ENCODE measurements at places on chromosomes 12 and 14.

GRCh38 chr14:45249856-45250575, 3.0 kb downstream of the MIS18BP1 start:
- no peak for DNase-seq

DNA sequence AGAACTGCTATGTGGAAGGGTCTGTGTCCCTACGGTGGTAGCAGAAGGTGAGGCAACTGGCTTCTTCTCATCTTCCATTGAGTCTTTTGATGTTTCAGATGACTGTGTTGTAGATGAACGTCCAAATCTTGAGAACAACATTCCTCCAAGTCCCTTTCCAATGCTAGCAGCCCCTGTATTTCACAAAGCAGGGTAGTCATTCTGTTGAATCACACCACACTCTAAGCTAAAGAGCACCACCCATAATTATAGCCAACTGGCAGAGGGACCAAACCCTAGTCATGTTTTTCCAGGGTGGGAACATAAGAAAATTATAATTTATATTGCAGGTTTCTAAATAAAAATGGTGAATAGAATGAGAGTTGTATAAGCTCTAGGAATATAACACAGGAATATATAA, 98.7 kb downstream of the DDHD1 start:
- peak; percentile 40 for DNase-seq

DNA sequence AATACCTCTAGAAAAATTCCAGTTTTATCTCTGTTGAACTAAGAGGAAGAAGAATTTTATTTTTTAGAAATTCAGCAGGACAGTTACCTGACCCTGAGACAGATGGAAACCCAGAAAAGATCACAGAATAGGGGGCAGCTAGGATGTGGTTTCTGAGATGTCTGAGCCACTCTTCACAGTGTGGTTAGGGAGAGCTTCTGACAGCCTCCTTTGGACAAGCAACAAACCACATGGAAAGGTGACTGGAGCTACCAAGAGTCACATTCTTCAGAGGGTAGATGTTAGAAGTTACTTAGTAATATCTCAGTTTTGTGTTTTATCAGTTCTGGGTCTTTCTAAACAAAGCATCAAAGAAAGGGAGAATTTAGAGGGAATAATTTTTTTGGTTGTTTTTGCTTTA, 117.3 kb upstream of the NAP1L1 start:
- no peak for DNase-seq

DNA sequence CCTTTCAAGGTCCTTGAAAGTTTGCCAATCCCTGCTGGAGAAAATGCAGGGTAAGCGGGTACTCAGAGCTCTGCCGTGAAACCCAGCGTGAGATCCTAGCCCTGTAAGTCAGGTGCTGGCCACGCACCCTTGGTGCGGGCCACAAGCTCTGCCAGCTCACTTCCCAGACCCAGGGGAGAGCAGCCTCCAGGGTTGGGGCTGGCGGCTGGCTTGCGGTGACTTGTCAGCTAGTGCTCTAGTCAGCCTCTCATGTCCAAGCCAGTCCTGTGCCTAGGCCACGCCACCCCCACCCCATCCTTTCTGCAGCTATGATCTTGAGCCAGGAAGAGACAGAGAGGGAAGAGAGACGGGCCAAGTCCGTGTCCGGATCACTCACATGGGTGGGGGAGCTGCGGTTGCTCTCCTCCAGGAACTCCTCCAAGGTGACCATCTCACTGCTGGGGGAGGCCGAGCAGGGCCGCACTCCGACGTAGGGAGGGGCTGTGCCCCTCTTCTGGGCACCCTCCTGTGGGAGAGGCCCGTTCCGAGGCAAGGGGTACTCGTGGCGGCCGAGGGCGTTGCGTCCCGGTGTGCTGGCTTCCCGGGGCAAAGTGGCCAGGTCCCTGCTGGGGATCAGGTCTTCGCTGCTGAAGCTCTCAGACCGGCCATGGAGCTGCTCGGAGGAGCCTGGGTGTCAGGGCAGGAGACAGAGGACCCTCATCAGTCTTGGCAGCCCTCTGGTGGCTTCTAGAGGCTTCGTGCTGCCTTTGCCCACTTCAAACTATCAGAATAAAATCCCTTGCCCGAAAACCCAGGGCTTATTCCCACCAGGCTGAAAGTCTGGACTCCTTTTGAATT, 33.3 kb upstream of the GPR68 start:
- no peak for DNase-seq

- no peak for DNase-seq
Observed at GRCh38 chr12:88925454-88925853, 345.2 kb upstream of the KITLG start.

GRCh38 chr12:12265571-12266388, 1.1 kb downstream of the LRP6 start:
- no peak for DNase-seq

- DNase-seq: no peak
Observed at GRCh38 chr12:101015044-101015443, 195.0 kb downstream of the SLC5A8 start.

- no peak for DNase-seq
Observed at GRCh38 chr14:54785778-54786770, 116.6 kb downstream of the GCH1 start.

DNA sequence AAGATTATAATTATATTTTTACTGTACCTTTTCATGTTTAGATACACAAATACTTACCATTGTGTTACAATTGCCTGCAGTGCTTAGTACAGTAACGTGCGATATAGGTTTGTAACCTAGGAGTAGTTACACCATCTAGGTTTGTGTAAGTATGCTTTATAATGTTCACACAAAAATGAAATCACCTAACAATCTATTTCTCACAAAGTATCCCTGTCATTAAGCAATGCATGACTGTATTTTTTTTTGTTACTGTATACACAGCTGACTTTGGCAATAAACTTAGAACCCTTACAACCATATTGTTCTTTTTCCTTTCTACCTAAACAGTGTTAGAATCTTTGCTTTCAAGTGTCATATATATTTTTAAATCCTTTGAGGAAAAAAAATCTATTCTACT, 303.0 kb upstream of the E2F7 start:
- no peak for DNase-seq

DNA sequence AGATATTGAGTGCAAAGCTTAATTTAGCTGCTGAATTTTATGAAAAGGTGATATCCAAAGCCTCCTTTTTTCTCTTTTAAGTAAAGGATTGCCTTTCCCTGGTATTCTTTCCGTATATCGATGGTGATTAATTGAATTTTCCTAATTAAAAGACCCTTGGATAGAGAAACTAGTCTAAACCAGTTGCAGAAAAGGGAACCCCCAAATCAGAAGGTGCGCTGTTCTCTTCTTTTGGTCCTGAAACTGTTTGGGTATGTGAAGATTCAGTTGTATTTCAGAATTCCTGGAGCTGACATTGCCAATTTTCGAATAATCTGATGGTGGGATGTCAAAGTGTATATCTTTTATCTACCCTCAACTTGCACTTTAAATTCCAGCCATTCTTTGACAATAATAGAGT, 1.9 kb downstream of the GPHN start:
- no peak for DNase-seq

GRCh38 chr14:93096691-93097322, 18.9 kb downstream of the ITPK1 start:
- no peak for DNase-seq

DNA sequence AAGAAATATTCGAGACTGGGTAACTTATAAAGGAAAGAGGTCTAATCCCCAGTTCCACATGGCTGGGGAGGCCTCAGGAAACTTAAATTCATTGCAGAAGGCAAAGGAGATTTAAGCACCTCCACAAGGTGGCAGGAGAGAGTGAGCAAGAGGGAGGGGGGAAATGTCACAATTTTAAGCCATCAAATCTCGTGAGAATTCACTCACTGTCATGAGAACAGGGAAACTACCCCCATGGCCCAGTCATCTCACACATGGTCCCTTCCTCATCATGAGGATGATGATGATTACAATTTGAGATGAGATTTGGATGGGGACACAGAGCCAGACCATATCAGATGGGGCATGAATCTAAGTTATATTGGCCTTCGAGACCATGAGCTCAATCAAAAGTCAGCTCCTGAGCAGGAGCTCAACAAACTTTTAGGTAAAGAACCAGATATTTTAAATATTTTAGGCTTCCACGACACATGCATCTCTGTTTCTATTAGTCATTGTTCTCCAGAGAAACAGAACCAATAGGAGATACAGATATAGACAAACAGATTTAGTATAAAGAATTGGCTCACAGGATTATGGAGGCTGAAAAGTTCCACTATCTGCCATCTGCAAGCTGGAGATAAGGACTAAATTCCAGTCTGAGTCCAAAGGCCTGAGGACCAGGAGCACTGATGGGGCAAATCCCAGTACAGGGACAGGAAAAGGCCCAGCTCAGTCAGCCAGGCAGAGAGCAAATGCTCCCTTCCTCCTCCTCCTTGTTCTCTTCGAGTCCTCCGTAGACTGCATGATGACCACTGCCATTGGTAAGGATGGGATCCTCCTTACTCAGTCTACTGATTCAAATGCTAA, 24.9 kb downstream of the DGLUCY start:
- no peak for DNase-seq
